Esophagus muscularis mucosa (tissue), 4 donors: ENCODE measurements at places on chromosomes 1 and 21. TPM values are rescaled to one million over a fixed set of nuclear protein-coding genes. Genes with fewer than 3 reads are reported as not detected.

DNA sequence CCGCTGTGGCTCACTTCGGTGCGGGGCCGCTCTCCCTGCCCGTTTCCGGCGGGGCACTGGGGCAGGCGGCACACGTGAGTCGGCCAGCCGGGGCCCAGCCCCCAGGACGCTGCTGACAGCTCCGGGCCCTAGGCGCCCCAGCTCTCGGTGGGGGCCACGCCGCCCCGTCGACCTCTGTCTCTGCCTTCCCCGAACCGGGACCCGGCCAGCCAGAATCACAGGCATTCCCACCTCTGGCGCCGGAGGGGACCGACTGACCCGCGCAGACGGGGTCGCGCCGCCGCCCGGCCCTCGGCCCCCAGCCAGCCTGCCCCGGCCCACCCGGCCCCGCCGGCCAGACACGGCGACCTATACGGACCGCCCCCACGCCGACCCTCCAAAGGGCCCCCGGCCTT lies 755 bp downstream of the SCMH1 start:
- H3K4me1 ChIP-seq = peaks cover 59% of the 10 kb centered on the region
- no peak for DNase-seq
- H3K27me3 ChIP-seq = no peaks in the 10 kb centered on the region
- no peaks in the 10 kb centered on the region for H3K36me3 ChIP-seq

DNA sequence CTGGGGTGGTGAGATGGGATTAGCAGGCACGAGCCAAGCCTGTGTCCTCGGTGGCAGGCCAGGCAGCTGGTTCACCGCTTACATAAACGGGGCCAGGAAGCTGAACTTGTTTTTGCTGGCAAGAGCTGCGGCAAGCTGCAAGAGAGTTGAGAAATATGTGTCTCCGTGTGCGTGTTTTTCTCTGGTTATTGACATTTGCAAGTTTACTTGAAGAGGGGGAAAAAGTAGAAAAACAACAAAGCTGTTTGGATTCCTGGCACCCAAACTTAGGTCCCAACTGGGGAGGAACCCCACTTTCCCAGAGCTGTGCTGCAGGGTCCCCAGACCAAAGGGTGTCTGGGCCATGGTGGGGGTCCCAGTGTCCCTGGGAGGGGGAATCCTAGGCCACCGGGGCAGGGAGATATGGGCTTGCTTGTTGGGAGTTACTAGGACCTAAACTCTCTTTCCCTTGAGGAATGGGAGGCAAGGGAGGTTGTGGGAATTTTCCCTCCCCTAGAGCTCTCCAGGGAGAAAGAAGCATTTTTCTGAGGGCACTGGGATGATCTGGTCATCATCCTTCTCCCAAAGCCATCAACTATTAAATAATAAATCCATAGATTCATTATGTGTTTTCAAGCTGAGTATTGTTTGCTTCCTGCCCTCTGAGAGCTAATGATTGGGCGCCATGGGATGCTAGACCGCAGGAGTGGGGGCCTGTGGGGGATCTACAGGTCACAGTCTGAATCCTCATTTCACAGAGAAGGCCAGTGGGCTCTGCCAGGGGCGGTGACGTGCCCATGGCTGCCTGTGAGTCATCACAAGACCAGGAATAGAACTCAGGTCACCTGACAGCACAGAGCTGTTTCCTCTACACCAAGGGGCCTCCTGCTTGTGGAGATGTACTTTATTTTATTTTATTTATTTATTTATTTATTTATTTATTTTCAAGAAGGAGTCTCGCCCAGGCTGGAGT lies 14.8 kb downstream of the IL6R start:
- H3K27me3 ChIP-seq = no peaks in the 10 kb centered on the region
- peak overlapping the region; percentile 22 for H3K4me3 ChIP-seq
- H3K27ac ChIP-seq = peak overlapping the region; percentile 91
- H3K4me1 ChIP-seq = peaks cover 100% of the 10 kb centered on the region

DNA sequence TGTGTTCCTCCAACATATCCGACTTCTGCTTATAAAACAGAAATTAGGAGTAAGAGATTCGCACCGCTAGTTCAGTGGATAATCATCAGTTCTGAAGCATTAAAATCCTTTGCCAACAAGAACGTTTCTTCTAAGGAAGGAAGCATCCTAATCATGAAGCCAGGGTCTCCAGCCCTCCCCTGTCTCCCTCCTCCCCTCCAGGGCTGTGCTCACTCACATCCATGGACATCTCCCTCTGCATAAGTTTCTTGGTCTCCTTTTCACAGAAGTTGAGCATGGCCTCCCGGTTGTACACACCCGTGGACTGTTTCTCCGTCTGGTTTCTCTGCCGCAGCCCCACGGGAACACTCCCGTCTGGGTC lies 505 bp downstream of the LMOD1 start:
- peak overlapping the region; percentile 84 for H3K4me3 ChIP-seq
- DNase-seq = no peak
- no peaks in the 10 kb centered on the region for H3K27me3 ChIP-seq
- no peaks in the 10 kb centered on the region for H3K36me3 ChIP-seq
- H3K27ac ChIP-seq = peak overlapping the region; percentile 95

- peaks cover 16% of the 10 kb centered on the region for H3K4me1 ChIP-seq
- no peak overlapping the region for H3K27ac ChIP-seq
- no peak overlapping the region for H3K4me3 ChIP-seq
- DNase-seq = no peak
- no peaks in the 10 kb centered on the region for H3K27me3 ChIP-seq
- no peaks in the 10 kb centered on the region for H3K36me3 ChIP-seq
Measured at GRCh38 chr1:76066394-76066793, 8.2 kb upstream of the ST6GALNAC3 start.

E2F2 gene
- not detected for total RNA-seq
